ENCODE measurements at places on chromosomes 12 and 14. TPM values are rescaled to one million over a fixed set of nuclear protein-coding genes. Genes with fewer than 3 reads are reported as not detected.

DNA sequence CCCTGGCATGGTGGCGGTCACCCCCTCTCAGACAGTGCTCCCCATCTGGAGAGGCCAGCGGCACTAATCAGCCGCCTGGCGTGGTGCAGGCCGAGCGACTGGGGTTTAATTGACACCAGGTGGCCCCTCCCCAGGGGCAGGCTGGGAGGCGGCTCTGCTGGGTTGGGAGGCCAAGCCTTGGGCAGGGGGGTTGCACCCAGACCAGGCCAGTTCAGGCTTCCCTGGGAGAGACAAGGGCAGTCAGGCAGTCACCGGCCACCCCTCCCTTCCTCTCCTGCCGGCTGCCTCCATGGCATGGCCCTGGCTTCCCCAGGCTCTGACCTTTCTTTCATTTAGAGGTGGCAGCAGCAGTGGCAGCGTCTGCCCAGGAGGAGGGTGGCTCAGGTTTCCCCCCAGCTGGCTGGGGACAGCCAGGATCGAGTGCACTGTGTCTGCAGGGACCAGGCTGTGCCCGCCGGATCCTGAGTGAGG is 78.1 kb upstream of the NOS1 start:
- no peak for DNase-seq

DNA sequence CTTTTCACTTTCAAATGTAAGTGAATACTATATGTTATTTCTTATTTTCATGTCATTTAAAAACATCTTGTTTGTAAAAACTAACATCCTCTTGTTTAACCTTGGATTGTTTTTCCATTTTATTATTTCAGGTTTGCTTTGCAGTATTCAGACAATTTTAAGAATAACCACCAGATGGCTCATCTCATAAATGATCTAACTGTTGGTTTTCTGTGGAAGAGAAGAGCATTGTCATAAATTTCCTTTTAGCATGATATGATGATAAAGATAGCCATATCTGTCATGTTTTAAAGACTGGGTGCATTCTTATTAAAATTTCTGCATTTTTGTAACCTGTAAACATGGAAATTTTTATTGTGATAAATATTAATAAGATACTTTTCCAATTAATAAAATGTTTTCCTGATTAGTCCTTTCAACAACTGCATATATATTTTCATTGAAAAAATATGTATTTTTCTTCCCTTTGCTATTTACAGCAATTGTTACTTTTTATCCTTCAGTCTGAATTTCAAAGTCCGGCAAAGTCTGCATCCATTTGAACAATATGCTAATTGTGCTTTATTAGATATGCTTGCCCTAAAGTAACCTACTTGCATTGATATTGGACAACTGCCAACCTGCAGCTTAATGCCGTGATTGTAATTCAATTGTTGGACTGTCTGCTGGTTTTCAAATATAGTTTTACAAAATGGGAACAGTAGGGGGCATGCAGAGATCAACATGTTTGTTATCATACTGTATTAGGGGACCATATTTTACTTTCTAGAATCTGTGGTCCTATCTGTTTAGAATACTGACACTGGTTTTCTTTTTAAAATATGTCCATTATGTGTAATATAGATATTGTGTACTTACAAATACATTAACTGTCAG is 163.4 kb downstream of the GARIN6 start:
- peak; percentile 21 for DNase-seq

- DNase-seq, result no peak
These were observed 57.2 kb upstream of the DLK1 start for GRCh38 chr14:100669468-100669867.

The L2HGDH gene
- total RNA-seq, result 17.6 TPM

DNA sequence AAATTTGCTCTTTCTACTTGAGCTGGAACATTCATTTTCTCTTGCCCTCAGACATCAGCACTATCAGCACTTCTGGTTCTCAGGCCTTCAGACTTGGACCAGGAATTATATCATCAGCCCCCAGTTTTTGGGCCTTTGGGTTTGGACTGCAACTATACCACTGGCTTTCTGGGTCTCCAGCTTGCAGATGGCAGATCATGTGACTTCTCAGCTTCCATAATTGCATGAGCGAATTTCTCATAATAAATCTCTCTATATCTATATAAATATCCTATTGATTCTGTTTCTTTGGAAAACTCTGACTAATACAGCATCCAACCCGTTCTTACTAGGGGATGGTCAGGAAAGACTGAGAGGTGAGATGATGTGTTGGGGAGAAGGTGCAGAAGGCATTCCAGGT is 22.4 kb upstream of the DYRK2 start:
- no peak for DNase-seq

GRCh38 chr14:101876555-101876938 is 87.8 kb upstream of the DYNC1H1 start:
- DNase-seq, result no peak

The PPM1H gene
- total RNA-seq, result 9.7 TPM

DNA sequence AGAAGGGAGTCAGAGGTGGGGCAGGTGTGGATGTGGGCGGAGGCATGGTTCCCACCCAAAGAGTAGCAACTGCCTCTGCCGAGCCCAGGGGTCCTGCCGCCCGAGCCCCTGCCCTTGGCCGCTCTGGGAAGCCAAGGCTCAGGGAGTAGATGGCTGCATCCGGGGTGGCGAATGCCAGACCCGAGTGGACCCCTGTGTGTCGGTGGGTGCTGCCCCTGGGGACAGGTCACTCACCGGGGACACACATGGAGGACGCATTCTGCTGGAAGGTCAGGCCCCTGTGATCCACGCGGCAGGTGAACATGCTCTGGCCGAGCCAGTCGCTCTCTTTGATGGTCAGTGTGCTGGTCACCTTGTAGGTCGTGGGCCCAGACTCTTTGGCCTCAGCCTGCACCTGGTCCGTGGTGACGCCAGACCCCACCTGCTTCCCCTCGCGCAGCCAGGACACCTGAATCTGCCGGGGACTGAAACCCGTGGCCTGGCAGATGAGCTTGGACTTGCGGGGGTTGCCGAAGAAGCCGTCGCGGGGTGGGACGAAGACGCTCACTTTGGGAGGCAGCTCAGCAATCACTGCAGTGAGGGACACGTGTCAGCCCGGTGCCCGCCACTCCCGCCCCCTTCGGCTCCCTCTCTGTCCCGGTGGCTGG is 329.0 kb downstream of the TMEM121 start:
- DNase-seq, result no peak

DNA sequence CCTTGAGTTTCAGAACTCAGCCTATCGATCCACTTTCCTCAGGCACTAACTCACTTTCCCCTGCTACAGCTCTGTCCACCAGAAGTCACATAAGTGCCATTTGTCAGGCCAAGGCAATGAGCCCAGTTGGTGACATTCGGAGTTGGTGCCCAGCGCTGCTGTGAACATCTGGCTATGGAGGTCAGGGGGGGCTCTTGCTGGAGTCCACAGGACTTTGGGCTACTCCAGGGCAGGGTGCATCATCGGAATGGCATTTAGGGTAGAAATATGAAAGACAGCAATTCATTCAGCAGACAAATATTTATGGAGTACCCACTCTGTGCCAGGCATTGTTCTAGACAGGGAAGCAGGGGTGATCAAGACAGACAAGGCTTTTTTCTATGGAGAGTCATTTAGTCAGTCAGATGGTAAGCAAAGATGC is 1.5 kb upstream of the PPP1CC start:
- peak; percentile 68 for DNase-seq

DNA sequence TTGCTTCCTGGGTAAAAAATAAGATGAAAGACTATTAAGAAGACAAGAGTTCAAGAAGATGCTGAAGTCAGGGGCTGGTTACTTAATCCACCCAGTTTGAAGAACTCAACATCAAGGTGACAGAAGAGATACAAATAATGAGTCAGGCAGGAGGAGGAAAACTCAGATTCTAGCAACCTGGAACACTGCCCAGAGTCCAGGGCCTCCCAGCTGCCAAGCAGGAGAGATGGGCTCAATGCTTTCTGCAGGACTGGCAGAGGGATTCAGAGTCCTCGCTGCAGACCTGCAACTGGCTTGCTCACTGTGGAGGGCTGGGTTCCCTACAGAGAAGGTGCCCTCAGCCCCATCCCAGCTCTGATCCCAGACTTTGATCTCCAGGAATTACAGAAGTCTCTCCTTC is 28.6 kb upstream of the CEBPE start:
- DNase-seq, result peak; percentile 34

GRCh38 chr12:6998715-6999451 is 19.4 kb downstream of the LPCAT3 start:
- no peak for DNase-seq

GRCh38 chr12:26520109-26520508 is 312.9 kb downstream of the ITPR2 start:
- DNase-seq, result no peak

DNA sequence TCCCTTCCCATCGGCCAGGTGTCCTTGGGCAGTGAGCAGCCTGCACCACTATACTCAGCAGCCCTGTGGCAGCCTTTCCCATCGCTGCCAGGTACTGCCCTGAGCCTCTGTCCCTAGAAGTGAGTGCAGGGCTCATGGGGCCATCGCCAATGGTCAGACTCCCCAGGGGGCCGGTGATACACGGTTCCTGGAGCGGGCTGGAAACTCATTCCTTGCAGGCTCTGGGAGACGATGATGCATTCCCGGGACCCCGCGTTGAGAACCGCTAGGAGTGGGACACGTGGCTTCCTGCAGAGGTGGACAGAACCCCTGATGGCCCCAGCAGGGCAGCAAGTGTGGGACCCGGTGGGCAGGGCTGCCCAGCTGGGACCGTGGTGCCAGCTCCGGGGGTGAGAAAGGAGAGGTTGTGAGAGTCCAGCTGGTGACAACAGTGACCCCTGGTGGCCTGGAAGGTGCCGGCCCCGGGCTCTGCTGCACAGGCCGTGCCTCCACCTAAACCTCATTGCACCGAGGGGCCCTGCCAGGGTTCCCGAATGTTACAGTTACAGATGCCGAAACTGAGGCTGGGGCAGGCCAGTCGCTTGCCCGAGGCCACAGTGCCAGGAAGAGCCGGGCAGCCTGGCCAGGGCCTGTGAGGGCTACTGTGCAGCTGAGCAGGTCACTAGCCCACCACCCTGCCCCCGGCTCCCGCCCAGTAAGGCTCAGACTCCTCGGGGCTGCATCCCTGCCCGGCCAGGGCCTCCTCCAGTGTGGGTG is 33.8 kb downstream of the FBRSL1 start:
- DNase-seq, result peak; percentile 59

Measured in Daoy (cell line).